ENCODE measurements at places on chromosomes 16 and 17. TPM values are rescaled to one million over a fixed set of nuclear protein-coding genes. Genes with fewer than 3 reads are reported as not detected.

GRCh38 chr17:78853926-78854394 lies 13.3 kb upstream of the USP36 start:
- DNase-seq = no peak

Gene B3GNT9
- 9.1 TPM for polyA plus RNA-seq

DNA sequence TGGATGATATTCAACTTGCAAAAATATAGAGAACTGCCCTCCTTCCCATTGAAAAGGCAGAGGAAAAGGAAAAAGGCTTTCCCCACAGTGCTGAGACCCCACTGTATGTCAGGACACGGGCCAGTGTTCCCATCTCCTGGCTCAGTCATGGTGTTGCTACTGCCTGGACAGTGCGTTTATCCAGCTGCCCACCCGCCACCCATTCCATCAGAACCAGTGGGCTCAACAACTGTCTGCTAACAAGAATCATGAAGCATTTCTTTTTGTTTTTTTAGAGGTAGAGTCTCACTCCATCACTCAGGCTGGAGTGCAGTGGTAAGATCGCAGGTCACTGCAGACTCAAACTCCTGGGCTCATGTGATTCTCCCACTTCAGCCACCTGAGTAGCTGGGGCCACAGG lies 11.3 kb downstream of the FBXO31 start:
- DNase-seq = no peak

GRCh38 chr16:71311553-71312158 lies 22.5 kb upstream of the CMTR2 start:
- DNase-seq = no peak

- DNase-seq = no peak
Observed at GRCh38 chr16:66668777-66669444, 27.6 kb downstream of the CMTM4 start.

Gene SLC47A2
- polyA plus RNA-seq = 7.4 TPM

Gene FOXN1
- 0.31 TPM for polyA plus RNA-seq

- DNase-seq = no peak
Observed at GRCh38 chr17:18917506-18918032, 34.4 kb upstream of the SLC5A10 start.

GRCh38 chr17:10738521-10739258 lies 8.9 kb upstream of the TMEM220 start:
- DNase-seq = no peak

- no peak for DNase-seq
Observed at GRCh38 chr16:3187798-3188674, at the start of gene OR1F1. Gene OR1F1, plus strand, starts transcription at chr16:3188204.

- DNase-seq = no peak
Observed at GRCh38 chr17:42928714-42929496, 28.3 kb downstream of the G6PC1 start.

DNA sequence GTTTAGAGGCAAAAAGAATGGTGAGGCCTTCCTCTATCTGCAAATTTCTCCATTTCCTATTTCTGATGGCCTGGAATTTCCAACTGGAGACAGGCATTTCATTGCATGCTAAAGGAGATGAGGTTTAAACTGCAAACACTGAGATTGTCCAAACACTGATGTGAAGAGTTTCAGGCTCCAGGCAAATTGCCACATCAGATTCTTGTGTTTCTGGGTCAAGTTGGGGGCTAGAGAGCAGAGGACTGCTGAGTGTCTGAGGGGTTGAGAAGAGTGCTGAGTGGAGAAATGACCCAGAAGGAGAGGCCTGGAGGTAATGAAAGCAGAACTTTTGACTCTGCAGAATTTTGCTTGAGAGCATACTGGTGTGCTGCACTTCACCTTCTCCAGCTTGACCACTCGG lies 216.7 kb upstream of the MPHOSPH6 start:
- DNase-seq = no peak

Data from right renal cortex interstitium (tissue), 3 donors.